ENCODE measurements at places on chromosomes 1 and 21.

- no peak for DNase-seq
Observed at GRCh38 chr1:24299901-24300300, 19.3 kb upstream of the GRHL3 start.

DNA sequence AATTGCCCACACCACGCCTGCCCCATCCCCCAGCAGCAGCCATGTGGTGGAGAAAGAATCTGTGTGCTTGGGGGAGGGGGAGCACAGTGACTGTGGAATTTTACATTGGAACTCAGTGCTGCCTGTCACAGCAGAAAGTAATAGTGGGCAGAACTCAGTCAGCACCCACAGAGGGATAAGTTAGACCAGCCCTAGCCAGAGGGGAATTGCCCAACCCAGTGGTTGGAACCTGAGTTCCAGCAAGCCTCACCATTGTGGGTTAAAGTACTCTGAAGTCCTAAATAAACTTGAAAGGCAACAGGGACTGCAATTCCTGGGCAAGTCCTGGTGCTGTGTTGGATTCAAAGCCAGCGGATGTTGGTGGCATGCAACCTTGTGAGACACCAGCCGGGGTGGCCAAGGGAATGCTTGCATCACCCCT, 88.8 kb downstream of the MRPL39 start:
- DNase-seq: no peak

- DNase-seq: no peak
Observed at GRCh38 chr1:217881131-217881543, 250.0 kb downstream of the SPATA17 start.

DNA sequence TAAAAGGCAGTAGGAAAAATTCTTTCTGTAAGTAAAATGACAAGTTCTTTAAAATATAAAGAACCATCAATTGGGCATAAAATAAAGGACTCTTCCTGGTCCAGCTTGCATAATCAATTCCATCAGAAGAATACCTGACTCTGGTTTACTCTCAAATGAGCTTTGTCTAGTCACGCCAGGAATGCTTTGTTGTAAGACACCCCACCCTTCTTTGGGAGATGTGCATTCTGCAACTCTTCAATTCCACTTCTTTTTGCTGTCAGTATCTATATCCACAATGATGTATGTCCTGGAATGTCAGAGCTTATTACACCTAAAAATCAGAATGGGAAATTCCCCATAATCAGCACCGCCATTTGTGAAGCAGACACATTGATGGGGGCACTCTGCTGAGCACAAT, 76.1 kb downstream of the PTPN14 start:
- no peak for DNase-seq

DNA sequence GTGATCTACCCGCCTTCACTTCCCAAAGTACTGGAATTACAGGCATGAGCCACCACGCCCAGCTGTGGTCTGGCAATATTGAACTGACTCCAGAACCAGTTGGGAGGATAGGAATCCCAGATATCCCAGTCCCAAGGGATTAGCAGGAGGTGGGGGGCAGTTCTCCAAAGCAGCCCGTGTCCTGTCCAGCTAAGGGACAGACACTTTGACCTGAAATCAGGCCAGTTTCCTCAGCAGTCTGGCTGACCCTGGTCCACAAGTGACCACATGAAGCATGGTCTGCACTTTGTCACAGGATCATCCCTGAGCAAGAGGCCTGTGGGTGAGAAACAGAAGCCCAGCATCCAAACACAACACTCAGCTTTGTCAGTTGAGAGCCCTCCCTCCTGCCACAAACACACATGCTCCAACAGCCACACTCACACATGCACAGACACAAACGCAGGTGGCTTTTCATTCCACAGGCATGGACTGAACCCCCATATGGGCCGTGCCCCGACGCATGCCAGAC, 2.7 kb upstream of the FDPS start:
- no peak for DNase-seq

- DNase-seq: no peak
Observed at GRCh38 chr1:212074856-212075255, 39.3 kb downstream of the DTL start.

DNA sequence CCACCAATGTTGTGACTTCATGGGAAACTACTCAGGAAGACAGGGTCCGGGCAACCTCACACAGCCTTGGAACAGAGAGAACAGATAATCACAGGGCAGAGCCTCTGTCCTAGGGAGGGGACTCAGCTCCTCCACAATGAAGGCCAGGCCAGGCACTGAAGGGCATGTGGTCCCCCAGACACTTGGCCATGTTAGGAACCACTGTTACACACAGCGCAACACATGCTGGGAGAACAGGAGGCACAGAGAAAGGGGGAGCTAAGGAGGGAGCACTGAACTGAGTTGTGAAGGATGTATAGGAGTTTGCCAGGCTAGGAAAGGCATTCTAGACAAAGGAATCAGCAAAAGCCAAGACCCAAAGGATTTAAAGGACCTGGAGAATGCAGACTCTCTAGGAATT, 127.6 kb downstream of the DMRTB1 start:
- no peak for DNase-seq

DNA sequence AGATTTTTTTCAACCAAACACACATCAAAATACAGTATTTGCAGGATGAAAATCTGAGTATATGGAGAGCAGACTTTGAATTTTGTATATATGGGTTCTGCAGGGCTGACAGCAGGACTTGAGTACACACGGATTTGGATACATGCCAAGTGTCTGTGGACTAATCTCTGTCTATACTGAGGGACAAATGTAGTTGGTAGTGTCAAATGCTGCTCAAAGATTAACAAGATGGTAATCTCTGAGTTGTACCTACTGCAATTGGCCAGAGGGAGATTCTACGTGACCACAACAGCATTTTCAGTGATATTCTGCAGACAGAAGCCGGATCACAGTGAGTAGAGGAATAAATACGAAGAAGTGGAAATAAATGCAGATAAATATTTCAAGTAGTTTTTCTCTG, 43.4 kb downstream of the SHCBP1L start:
- no peak for DNase-seq

DNA sequence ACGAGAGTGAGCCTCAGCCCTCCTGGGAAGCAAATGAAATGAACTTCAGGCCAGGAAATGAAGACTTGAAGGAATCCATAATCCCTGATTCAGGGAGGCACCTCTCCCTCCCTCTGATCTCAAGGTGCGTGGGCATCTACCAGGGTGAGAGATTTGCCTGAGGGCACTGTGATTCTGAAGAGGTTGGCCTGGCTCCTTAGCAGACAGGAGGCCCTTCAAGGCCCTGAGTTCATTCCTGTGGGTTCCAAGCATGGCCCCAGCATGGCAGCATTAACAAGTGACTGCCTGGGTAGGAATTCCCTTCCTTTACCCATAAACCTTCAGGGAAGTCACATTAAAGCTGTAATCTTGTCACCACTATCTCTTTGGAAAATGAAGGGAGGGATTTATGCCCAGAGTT, 29.8 kb upstream of the IFNGR2 start:
- DNase-seq: no peak

DNA sequence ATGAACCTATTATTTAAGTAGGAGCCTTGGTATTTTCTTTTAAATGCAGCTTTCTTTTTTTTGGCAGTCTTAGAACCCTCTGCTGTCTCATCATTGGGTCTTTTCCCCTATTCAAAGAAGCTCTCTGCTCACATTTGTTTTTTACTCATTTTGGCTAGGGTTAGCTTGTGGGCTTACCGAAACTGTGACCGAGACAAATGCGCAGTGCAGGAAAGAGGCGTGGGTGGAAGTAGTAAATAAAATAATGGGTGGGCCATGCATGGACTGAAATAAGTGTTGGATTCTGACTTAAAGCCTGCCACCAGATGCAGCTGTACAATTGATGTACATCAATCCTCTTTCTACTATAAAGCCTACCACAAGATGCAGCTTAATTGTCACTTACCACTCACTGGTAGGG, 14.7 kb downstream of the XPR1 start:
- DNase-seq: no peak

DNA sequence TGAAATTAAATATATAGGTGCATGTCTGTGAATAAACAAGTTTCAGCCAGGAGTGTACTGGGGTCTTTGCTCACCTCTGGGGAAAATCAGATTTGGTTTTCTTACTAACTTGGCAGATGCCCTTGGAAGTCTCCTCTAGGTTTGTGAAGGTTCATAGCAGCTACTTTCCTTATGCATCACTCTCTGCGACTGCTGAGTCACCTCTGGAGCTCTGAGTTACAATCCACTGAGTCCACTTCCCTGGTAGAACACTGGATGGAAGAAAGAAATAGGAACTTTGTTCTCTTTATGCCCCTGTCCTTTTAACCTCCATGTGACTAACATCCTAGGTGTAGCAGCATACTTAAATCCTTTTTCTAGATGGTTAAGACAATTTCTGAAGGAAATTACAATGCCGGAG, 4.4 kb upstream of the FASLG start:
- no peak for DNase-seq

DNA sequence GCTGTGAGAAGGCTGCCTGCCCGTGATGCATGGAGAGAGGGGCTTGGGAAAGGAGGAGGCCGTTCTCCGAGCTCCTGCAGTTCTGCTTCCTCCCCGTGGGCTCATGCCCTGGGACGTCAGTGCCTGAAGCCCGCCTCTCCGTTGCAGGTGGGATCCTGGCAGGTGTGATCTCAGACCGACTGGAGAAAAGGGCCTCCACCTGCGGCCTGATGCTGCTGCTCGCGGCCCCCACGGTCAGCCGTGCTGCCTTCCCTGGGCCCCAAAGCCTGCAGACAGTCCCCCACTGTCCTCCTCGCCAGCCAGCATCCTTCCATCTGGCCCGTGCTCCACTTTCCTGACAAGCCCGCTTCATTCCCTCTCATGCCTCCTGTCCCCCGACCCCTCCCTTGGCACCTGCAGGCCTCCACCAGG, 50.9 kb downstream of the SLC37A1 start:
- DNase-seq: no peak

DNA sequence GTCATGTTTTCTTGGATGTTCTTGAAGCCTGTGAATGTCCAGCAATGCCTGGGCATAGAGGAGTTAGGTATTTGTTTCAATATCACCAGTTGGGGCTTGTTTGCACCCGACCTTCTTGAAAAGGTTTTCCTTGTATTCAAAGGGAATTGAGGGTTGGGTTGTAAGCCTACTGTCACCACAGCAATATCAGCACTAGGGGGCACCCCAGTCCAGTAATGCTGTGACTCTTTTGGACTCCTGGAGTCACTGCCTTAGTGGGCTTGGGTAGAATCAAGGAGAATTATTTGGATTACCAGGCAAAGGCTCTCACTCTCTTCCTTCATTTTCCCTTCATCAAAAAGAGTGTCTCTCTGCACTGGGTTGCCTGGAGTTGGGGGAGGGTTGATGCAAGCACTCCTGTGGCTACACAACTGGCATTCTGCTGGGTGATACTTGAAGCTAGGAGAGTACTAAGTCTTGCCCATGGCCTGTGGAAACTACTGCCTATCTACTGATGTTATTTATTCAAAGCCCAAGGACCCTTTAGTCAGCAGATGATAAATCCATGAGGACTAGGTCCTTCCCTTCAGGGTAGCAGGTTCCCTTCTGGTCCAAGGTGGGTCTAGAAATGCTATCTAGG, 34.5 kb downstream of the OR10R2 start:
- DNase-seq: no peak

GRCh38 chr1:6099297-6099696, 53.6 kb downstream of the KCNAB2 start:
- no peak for DNase-seq

- no peak for DNase-seq
Observed at GRCh38 chr1:240503558-240503957, 108.4 kb downstream of the GREM2 start.

GRCh38 chr1:98336472-98337083, 324.9 kb upstream of the SNX7 start:
- no peak for DNase-seq

DNA sequence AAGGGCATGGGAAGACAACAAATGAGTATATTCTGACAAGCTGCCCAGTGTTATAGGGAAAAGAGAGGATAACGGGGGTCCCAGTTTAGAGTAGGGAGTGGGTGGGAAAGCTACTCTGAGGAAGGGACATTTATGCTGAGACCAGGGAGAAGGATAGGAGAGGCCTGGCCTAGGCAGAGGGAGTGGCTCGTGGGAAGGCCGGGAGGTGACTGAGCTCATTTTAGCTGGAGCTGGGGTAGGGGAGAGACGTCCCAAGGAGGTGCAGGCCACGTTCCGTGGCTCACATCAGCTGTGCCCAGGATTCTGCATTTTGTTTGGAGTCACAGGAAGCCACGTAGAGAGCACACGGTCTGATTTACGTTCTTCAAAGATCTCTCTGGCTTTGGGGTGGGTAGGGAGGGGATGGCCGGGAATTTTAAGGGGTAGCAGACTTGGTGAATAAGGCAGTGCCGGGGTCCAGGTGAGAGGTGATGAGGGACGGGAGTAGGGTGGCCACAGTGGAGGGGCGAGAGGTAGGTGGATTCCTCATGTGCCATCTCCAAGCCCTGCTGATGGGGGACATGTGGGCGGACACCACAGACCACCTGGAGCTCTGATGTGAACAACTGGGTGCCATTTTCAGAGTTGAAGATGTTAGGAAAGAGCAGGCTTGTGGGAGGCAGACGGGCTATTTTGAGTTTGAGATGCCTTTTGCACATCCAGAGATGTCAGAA, 4.7 kb downstream of the TINAGL1 start:
- no peak for DNase-seq

DNA sequence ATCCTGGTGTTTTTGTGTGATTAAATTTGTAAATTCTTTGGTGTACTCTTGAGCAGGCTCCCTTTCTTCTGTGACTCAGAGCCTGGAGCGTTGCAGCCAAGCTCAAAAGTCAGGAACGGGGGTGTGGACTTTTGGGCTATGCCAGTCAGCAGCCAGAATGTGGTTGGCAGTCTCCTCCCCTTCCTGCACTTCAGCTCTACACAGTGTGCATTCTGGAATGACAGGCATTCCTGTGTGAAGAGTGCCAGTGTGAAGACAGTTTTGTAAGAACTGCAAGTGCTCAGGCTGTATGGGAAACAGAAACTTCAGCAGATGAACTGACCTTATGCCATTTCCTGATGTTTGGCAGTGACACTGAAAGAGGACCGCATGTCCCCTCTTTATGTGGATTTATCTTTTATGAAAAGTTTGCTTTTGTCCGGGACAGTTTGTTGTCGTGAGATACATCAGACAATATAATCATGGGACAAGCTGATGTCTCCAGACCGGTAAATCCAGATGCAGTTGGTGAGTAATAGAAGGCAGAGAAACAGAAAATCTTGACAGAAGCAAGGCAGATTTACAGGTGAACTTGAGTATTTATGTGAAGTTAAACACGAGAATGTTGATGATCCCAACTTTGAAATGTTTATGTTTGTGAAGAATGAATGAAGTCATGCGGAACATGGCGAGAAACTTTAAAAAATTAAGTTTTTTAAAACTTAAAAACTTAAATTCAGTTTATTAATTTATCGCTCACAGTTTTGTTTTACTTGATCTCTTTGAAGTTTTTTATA, 67.7 kb upstream of the RCC1 start:
- DNase-seq: no peak

- DNase-seq: no peak
Observed at GRCh38 chr1:206518743-206519142, 11.4 kb downstream of the RASSF5 start.

DNA sequence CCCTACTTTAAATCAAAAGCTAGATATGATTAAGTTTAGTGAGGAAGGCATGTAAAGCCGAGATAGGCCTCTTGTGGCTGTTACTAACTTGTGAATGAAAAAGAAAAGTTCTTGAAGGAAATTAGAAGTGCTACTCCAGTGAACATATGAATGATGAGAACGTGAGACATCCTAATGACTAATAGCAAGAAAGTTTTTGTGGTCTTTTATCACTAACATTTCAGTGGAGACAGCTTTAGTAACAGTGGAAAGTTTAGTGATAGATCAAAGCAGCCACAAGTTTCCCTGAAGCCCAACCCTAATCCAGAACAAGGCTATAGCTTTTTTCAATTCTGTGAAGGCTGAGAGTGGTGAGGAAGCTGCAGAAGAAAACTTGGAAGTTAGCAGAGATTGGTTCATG, 73.6 kb upstream of the LRRC8B start:
- DNase-seq: no peak

All from stimulated activated CD8-positive, alpha-beta memory T cell treated with anti-CD3 and anti-CD28 coated beads, Interleukin-2, amount 100 ng/mL, for 1 hour (primary cell).